ENCODE measurements at places on chromosomes 11 and 22.

DNA sequence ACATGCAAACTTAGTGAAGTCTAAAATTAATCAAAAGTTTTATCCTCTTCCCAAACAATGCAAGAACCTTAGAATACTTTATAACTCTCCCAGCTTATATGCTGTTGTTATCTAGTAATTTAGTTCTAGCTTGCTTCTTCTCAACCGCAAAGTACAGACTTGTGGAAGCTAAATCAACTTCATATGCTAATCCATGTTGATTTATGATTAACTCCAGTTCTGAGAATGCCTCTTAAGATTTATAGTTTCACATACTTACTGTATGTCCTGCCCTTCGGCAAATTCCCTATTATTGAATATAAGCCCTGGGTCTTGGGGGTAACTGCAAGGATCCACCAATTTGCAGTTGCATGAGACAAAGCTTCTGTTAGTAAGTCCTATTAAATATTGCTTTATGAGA lies 17.6 kb upstream of the SLC35F2 start:
- no peak for DNase-seq

- DNase-seq = peak; percentile 80
These were observed 114.1 kb downstream of the MICAL2 start for GRCh38 chr11:12224537-12224893.

DNA sequence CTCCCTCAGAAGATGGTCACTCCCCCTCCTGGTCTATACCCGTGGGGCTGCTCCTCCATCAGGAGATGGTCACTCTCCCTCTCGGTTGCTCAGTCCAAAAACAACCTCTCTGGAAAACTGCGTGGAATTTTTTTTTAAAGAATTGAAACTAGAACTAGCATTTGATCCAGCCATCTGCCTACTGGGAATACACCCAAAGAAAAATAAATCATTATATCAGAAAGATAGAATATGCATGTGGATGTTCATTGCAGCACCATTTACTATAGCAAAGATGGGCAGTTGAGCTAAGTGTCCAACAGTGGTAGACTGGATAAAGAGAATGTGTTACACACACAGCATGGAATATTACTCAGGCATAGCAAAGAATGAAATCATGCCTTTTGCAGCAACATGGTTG lies 75.7 kb upstream of the B3GAT1 start:
- DNase-seq = no peak

DNA sequence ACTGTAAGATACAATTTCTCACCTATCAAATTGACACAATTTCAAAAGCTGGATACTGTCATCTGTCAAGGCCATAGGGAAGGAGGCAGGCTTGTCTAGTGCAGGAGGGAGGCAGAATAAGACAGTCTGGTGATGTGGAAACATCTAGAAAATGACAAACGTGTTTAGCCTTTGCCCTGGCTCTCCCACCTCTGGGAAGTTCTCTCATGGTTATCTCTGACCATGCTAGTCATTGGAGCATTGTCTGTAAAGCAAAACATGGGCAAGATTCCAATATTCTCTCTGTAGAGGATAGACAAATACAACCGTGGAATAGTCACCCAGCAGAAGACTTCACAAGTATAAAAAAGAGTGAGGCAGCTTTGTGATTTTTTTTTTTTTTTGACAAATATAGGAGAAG lies 9.1 kb upstream of the SERHL2 start:
- no peak for DNase-seq

GRCh38 chr11:75797116-75797515 lies 17.9 kb upstream of the UVRAG start:
- no peak for DNase-seq

DNA sequence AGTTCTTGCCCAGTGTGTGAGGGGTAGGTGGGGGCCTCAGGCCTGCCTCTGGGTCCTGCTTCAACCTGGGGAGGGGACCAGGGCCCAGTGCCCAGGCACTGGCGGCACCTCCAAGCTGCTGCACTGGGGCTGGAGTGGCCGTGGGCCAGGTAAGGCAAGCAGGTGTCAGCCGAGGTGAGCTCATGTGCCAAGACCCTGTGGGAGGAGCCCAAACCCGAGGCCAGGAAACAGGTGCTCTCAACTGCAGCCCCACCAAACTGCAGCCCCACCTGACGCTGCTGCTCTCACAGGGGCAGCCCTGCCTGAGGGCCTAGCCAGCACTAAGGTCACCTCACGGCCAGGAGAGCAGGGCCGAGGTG lies 18.1 kb upstream of the GNB1L start:
- no peak for DNase-seq

DNA sequence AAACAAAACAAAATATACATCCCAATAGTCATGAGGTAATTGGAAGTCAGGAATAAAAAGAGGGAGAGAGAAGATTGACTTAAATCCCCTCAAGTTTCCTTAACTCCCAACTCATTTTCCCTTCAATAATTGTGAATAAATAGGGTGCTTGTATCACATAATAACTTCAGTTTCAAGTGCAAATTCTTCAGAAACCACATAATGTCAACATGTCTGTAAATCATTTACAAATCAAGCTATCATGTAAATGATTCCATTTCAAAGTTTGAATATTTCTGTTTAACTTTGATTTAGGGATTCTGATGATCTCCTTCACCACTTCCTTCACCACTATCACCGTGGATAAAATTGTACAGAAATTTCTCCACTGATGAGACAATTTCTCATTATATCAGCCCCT lies 23.2 kb downstream of the CASP5 start:
- no peak for DNase-seq

GRCh38 chr11:4748438-4748837 lies 21.3 kb downstream of the OR51F1 start:
- no peak for DNase-seq

GRCh38 chr22:17976121-17976520 lies 48.2 kb downstream of the MICAL3 start:
- no peak for DNase-seq

DNA sequence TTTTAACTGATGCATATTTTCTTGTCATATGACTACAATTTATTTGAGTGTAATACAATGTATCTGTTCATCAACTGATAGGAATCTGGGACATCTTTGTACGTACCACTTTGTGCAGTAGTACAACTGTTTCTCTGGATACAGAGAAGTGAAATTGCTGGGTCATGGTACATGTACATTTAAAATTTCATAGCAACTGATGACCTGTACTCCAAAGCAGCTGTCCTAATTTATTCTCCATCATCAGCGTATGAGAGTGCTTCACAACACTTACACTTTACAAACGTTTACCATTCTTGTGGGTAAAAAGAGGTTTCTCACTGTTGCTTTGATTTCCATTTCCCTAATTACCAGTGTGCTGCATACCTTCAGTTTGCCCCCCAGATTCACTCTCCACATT lies 552.8 kb upstream of the CADM1 start:
- no peak for DNase-seq

GRCh38 chr22:32964411-32965057 lies 93.6 kb downstream of the SYN3 start:
- DNase-seq = no peak

DNA sequence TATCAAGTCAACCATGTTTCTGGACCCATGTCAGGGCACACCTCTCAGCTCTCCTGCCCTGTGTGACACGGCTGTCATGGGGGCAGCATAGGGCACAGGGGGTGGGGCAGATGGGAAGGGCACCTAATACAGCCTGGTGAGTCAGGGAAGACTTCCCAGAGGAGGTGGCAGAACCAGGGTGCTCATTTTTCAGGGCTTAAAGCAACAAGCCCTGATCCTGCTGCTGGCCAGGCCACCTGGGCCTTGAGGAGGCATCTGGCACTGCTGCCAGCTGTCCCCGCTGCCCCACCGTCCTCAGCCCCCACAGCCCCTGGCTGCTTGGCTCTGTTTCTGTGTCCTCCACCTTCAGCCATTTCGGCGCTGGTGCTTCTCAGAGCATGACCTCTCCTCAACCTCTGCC lies 4.4 kb downstream of the MAP3K11 start:
- no peak for DNase-seq

DNA sequence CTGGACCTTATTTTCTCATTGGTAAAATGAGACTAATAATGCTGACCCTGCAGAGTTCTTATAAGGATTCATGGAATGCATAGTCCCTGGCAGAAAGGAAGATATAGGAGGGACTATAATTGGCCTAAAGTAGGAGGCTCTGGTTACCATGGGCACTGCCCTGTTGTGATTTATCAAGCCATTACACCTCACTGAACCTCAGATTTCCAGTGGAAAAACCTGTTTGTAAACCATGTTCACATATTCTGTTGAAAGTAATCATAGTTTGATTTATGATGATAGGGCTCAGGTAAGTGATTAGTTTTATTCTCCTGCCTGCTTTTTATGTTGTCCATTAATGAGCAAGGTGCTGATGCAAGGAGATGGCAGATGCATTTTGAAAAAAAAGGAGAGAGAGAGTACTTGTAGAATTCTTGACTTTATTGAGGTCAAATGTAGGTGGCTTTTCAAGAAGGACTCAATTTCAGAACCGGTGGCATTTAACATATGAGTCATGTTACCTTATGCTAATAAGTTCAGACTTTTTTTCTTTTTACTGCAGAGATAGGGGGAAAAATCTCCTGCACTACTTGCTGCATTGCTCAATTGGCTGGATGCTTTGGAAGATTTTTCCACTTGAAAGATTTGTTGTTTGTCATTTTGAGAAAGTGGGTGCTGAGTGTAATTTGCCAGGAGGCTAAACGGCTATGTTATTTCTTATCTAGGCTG lies 14.6 kb downstream of the NF2 start:
- DNase-seq = no peak

- DNase-seq = no peak
These were observed 53.3 kb downstream of the PANX1 start for GRCh38 chr11:94181943-94182342.

DNA sequence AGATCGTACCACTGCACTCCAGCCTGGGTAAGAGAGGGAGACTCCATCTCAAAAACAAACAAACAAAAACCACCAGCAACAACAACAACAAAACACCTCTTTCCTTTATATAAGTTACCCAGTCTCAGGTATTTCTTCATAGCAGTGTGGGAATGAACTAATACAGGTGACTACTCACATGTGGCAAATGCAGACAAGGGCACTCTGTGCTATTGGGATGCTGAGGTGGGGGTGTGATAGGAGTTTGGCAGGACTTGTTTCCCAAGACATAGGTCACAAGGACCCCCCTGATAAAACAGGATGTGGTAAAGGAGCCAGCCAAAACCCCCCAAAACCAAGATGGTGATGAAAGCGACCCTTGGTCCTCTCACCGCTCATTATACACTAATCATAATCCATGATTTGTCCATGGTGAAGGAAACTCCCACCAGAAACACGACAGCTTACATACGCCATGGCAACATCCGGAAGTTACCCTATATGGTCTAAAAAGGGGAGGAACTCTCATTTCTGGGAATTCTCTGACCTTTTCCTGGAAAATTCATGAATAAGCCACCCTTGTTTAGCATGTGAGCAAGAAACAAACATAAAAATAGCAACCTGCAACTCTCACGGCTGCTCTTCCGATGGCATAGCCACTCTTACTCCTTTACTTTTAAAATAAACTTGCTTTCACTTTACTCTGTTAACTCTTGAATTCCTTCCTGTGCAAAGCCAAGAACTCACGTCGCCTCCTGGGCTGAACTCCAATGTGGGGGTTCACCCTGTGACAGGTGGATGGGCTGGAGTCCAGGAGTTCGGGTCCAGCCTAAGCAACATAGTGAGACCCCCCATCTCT lies 18.8 kb upstream of the INCENP start:
- DNase-seq = no peak

- DNase-seq = no peak
These were observed 162.4 kb upstream of the B3GAT1 start for GRCh38 chr11:134574425-134574824.

DNA sequence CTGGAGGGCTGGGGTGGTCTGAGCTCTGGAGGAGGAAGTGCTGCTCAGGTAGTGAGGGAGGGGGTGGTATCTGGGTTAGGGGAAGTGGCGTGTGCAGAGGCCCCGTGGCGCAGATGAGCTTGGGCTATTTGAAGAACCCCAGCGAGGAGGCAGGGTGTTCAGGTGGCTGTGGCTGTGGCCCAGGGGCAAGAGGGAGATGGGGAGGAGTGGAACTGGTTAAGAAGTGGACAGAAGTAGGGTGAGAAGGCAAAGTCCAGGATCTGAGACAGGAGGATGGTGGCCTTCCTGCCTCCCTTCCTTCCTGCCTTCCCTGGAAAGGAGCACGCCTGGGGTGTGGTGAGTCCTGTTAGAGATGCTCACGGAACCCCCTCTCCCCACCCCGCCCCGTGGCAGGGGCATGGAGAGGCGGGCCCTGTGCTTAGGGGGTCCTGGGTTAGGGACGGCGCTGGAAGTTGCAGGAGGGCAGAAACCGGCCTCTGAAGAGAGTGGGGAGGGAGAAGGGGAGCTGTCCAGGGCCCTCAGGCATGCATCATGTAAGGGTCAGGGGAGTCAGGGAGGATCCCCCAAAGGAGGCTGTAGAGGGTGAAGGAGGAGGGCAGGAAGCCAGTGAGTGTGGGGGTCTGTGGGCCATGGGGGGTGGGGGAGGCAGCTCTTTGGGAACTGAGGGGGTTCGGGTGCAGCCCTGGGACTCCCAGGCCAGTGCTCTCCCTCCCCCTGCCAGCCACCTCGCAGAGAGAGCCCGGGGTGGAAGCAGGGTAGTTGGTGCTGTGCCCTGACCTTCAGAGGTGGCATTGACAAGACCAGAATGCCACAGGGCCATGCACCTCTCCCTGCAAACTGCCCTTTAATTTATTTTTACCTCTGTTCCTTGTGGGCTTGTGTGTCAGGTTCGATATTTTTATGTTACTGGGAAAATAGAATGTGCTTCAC lies 63.7 kb upstream of the PARVG start:
- no peak for DNase-seq

GRCh38 chr11:66221726-66222236 lies 46.7 kb upstream of the RAB1B start:
- DNase-seq = no peak

GRCh38 chr11:8252388-8252787 lies 11.3 kb downstream of the LMO1 start:
- DNase-seq = no peak

DNA sequence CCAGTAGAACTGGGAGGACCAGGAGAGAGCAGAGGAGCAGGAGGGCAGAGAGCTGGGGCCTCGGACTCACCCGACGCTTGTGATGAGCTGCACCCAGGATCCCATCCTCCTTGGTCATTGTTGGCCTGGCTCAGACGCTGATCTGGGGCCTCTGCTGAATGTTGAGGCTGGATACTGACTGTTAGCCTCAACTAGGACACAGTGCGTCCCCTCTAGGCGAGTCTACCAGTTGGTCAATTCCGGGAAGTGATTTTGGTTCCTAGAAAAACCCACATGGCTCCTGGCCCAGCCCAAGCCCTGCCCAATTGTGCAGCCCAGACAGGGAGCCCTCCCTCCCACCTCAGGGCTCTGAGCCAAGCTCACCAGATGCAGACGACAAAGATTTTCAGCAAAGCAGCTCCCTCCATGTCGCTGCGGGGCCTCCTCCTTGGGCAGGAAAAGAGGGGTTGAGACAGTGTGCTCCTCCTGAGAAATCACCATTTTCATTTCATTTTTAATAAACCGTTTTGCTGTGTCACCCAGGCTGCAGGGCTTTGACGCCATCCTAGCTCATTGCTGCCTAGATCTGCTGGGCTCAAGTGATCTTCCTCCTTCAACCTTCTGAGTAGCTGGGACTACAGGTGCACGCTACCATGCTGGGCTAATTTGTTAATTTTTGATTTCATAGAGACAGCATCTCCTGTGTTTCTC lies at the start of gene APOL4:
APOL4 (minus strand) TSS at position 180 of the 690 bp plus-strand sequence; CDS start at position 105, 75 bp downstream.
- no peak for DNase-seq

GRCh38 chr11:125224391-125225021 lies 60.0 kb downstream of the PKNOX2 start:
- DNase-seq = no peak

All from activated T-helper 1 cell treated with Interleukin-2 at 50 U/mL for 16 hours (primary cell).